ENCODE measurements at places on chromosomes 5 and 9.

GRCh38 chr5:167219298-167219697 is 1072.1 kb upstream of the WWC1 start:
- no peak for DNase-seq

DNA sequence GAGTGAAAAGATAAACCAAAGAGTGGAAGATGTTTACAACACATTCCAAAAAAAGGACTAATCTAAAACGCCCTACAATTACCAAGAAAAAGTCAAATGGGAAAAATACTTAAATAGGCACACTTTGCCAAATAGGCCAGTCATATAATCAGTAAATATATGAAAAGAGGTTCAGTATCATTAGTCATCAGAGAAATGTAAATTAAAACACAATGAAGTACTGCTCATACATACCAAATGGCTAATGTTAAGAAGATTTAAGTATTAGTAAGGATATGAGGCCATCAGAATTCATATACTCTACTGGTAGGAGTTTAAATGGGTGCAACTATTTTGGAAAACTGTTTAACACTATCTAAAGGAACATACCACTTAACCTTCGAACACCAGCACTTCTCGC is 47.6 kb downstream of the ZDHHC21 start:
- no peak for DNase-seq

GRCh38 chr5:169201597-169201996 is 99.3 kb downstream of the SLIT3 start:
- no peak for DNase-seq

- DNase-seq: no peak
Measured at GRCh38 chr9:5321058-5321457, 16.5 kb upstream of the RLN2 start.

DNA sequence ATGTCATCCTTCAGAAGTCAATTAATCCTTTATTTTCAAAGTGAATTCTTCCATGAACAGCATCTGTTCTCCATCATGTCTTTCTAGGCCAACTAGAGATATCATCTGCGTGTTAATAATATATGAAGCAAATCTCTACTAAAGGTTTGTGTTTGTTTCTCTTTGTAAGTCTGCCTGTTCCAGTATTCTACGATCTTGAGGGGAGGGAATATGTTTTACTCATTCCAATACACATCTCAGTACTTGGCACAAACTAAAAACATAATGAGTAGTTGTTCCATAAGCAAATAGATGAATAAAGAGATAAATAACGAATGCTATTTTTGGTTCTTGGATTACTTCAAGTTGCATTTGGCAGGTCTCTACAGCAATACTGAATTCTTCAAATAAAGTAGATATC is 470.7 kb upstream of the GRIN3A start:
- DNase-seq: no peak

GRCh38 chr5:35741126-35741716 is 115.5 kb upstream of the IL7R start:
- DNase-seq: no peak

GRCh38 chr5:113520899-113521298 is 7.4 kb downstream of the YTHDC2 start:
- no peak for DNase-seq

- DNase-seq: no peak
Measured at GRCh38 chr5:43244823-43245565, 53.0 kb downstream of the NIM1K start.

DNA sequence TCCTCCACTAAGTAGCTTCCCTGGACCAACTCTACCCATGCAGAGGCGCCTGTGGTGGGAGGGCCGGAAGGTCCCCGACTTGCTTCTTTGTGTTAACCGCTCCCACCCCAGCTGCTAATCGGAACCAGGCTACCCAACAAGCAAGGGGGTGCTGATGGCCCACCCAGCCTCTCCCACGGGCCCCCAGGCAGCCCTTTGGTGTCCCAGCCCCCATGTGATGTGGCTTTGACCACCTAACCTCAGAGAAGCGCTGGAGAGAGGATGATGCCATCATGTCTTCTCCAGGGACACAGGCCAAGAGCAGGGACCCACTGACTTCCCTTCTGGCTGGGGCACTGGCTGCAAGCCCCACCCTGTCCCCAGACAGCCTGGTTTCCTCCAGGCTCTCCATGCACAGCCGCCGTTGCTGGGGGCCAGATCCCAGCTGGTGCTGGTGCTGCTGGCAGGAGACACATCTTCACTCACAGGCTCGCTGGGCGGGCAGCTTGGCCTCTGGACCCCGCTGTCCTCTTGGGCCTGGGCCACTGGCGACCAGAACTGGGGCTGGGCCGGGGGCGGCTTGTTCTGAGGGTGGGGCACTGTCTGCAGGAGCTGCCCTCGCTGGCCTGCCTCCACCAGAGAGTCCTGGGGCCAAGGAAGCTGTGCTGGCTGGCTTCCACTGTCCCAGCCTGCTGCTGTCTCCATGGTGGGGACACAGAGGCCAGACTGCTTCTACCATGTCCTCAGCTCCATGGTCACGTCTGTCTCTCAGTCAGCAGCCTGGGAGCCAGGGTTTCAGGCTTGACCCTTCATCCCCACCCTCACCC is 27.8 kb downstream of the LAMC3 start:
- DNase-seq: no peak

GRCh38 chr9:105193560-105193959 is 50.9 kb upstream of the SLC44A1 start:
- DNase-seq: no peak

- no peak for DNase-seq
Measured at GRCh38 chr5:115184770-115185169, 15.1 kb upstream of the TRIM36 start.

- DNase-seq: no peak
Measured at GRCh38 chr9:36878986-36879982, 154.8 kb downstream of the PAX5 start.

DNA sequence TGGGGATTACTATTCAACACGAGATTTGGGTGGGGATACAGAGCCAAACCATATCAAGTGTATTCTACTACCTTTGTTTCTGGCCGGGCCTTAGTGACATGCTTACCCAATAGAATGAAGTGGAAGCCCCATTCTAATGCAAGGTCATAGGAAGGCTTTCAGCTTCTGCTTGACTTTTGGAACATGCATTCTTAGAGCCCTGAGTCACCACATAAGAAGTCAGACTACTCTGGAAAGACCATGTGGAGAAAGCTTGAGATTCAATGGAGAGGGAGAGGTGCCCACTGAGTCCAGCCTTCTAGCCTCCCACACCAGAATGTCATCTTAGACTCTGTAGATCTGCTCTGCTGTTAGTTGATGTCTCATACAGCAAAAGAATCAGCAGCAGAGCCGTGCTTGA is 155.7 kb upstream of the FBN2 start:
- no peak for DNase-seq

DNA sequence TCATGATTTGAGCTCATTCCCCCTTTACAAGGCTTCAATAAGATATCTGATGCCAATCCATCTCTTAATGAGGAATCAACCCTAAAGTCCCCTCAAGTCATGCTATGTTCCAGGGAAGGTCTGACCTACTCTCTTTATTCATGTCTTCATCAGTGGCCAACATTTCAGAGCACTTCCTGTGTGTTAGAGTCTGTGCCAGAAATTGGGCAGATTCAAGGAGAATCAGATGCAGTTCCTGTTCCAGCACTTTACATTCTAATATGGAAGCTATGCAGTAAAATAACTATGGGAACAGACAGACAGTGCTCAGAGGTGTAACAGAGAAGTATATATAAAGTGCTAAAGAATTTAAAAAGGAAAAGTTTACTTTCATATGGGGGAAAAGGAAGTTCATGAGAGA is 193.4 kb upstream of the NR4A3 start:
- DNase-seq: no peak

- no peak for DNase-seq
Measured at GRCh38 chr9:91642771-91643170, 219.1 kb upstream of the NFIL3 start.

GRCh38 chr9:35488566-35489312 is 1.2 kb upstream of the RUSC2 start:
- DNase-seq: no peak

- no peak for DNase-seq
Measured at GRCh38 chr9:121567500-121568342, 68.1 kb upstream of the GGTA1 start.

DNA sequence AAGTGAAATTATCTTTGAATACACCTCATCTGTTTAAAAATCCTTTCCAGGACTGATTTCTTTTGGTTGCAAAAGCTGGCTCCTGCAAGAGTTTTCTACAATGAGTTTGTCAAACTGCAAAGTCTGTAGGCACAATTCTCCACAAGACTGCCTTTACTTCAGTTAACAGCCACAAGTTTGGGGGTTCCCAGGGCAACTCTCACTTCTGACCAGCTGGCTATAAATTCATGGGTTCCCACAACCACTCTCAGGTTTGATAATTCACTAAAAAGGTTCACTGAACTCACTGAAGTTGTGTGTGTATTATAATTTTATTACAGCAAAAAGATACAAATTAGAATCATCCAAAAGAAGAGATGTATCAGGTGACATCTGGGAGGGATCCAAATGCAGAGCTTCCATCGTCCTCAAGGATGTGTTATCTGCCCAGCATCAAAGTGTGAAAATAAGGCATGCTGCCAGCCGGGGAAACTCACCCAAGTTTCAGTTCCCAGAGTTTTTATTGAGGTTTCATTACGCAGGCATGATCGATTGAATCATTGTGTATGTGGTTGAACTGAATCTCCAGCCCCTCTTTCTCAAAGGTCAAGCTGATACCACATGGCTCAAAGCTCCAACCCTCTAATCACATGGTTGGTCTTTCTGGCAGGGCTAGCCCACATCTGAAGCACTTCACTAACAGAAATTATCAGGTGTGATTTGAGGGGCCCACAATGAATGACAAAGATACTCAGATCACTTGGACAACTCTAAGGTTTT is 19.0 kb upstream of the PSIP1 start:
- no peak for DNase-seq

DNA sequence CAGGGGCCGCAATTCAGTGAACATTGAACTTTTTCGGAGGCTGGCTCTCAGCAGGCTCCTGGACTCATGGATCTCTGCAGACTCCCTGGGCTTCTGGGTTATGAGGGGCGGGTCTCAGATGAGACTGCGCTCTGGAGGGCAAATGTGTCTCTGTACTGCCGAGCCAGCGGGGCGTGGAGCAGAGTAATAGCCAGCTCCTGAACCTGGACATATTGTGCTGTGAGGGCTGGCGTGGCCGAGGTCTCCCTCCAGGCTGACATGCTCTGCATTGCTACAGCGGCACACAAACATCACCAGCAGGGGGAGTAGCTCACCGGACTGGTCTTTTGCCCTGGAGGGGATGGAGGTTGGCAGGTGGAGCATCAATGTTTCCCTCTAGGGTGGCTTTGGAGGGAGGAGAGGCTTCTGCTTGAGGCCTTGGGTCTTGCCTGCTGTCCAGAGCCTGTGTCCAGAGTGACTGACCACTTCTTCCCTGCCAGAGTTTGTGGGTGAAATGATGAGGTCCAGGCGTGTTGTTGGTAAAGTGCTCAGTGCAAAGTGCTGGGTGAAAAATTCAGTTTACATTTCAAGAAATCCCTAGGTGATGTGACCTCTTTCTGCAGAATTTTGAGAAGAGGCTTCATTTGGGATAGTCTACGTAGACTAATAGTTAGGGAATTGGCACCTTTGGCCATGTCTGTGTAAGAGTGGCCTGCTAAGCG is 10.9 kb upstream of the GADD45G start:
- peak; percentile 57 for DNase-seq

- DNase-seq: no peak
Measured at GRCh38 chr5:175701797-175702196, 43.9 kb downstream of the HRH2 start.

DNA sequence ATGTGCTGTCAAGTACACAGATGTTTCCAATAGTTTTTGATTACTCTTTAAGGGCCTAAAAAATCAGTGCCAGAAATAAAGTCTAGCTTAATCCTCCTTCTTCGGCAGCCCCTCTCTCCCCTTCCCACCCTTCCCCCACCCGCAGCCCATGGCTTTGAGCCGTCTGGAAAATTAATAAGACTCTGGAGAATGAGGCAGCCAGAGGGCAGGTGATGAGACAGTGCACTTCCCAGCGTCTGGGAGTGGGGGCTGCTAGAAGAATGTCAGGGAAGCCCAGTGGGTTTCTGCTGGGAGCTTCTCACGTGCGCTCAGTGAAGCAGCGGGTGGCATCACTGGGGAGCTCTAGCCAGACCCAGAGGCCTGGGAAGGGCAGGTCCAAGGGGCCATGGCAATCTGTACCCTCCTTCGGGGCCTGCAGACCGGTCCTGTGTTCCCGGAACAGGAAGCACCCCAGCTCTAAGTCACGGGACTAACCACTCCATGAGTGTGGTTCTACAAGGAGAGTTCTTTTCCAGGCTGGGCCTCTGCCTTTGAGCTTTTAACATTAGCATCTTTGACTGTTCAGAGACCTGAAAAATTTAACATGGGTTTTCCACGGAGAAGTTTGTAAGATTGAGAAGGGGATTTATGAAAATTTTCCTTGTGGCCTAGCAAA is 164.8 kb upstream of the OTULINL start:
- no peak for DNase-seq

GRCh38 chr5:10372726-10373709 is 19.5 kb downstream of the MARCHF6 start:
- DNase-seq: no peak

DNA sequence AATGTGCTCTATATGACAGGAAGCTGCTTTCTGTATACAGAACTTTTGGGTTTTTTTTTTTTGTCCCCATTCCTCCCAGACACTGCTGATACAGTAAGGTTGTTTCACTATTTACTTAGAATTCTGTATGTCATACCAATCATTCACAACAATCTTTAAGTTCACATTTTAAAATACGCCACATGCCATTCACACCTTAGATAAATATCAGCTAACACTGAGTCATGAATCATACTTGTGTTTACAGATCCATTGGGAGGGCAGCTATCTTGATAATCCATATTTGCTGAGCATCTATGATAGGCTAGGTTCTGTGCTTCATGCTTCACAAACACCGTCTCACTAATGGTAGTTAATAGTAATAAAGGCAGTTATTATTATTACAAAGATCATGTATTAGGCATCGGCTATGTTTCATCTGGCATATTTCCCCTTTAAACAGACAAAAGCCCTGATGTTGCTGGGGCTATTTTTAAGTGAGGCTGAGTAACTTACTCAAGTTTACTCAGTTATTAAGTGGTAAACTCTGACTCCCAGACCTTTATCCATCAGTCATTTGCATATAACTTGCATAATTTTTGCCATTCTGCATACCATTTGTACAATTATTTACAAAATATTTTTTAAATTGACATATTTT is 152.2 kb upstream of the HMHB1 start:
- DNase-seq: no peak

GRCh38 chr5:115179030-115179393 is 9.3 kb upstream of the TRIM36 start:
- no peak for DNase-seq

DNA sequence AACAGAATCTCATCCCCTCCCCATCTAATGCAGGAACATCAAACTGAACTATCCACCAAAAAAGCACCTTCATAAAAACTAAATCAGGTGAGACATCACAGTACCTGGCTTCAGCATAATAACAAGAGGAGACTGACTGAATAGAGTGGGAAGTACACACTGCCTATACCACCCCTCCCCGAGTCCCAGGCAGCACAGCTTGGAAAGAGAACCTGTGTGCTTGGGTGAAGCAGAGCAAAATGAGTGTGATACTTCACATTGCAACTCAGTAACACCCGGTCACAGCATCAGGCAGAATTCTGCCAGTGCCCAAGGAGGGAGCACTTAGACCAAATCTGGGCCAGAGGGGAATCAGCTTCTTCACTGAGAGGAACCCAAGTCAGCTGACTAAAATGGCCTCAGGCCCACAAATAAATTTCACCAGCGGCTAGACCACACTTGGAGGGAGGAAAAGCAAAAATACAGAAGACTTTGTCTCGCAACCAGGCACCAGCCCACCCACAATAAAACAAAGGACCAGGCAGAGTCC is 69.3 kb upstream of the OR2K2 start:
- DNase-seq: no peak

GRCh38 chr9:107108342-107109130 is 174.5 kb upstream of the RAD23B start:
- no peak for DNase-seq
